ENCODE measurements at places on chromosomes 6 and 20.

DNA sequence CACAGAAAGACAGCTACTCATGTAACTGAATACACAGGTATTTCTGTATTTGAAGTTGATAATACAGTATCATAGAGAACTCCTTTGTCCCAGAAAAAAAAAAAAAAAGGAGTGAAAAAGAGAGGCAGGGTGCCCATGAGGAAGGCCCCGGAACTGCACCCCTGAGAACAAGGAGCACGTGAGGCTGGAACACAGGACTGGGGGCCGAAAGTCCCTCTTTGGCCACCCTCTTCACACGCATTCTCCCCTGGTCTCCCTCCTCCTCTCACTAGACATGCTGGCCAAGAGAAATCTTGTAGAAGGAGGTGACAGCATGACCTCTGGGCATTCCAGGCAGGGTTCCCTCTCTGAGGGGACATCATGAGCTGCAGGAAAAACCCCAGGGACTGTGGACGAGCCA, 62.7 kb upstream of the TRAF3IP2 start:
- DNase-seq: no peak

DNA sequence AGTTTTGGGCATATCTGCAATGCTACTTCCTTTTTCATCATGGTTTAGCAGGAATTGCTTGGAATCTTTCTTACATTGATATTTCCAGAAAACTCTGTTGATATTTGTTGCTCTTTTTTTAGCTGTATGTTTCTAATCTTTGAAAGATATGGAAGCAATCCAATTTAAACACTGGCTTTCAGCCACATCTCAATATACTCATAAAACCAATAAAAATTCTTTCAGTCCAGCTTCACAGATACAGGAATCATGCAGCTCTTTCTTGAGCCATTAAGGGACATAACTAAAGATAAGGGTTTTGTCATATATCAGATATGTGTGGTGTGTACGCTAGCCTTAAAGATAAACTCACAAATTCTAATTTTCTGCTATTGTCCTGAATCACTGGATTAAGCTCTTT, 47.4 kb downstream of the PKIB start:
- no peak for DNase-seq

DNA sequence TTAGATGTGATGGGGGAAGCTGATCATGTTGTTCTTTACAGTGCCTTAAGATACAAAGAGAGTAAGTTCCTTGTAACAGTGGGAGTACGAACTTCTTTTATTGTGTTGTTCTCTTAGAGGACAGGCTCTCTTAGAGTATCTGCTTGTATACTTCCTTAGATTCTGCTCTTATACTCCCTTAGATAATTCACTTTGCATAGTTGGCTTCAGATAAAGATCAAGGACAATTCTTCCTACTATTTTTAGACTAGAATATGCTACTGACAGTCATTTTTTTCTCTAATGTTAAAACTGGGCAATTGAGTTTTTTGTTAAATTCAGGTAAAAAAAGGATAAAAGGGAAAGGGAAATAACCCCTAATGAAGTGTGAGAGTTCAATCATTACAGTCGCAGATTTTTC, 138.7 kb downstream of the MYB start:
- no peak for DNase-seq

DNA sequence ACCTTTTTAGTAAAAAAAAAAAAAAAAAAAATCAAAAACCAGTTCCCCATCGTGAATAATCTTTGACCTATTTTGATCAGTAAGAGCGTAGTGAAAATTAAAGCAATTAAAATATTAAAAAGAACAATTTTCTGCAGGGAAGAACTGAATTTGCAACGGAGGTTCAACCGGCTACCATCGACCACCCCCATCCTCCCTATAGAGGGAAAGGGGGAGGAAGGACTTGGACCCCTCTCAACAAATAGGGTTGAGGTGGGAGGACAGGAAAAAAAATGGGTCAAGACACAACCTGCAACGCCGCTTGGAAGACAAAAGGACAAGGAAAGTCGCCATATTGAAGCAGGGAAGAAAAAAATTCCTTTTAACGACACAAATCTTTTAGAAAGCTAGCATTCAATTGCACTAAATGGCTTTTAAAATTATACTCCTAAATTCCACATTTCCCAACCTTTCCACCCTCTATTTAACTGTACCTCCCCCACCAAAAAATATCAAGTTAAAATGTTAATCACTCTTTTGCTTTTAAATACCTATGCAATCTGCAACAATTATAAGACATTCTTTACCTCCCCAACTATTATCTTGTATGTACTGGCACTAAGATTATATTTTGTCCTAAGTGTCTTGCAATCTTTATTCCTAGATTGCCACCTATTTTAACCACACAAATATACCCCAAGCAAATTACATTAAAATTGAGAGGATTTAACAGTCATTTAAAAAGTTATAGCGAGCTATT, 1.7 kb downstream of the PPP1R10 start:
- DNase-seq: peak; percentile 61

- DNase-seq: no peak
Measured at GRCh38 chr20:23240519-23240918, 110.1 kb upstream of the NXT1 start.

- DNase-seq: no peak
Measured at GRCh38 chr6:57102976-57103375, 13.0 kb downstream of the ZNF451 start.

- DNase-seq: no peak
Measured at GRCh38 chr6:150739711-150740349, 125.7 kb upstream of the MTHFD1L start.

- DNase-seq: peak; percentile 7
Measured at GRCh38 chr6:48765352-48765961, 654.5 kb upstream of the PTCHD4 start.

- DNase-seq: no peak
Measured at GRCh38 chr6:75235271-75235670, 8.3 kb downstream of the COX7A2 start.

DNA sequence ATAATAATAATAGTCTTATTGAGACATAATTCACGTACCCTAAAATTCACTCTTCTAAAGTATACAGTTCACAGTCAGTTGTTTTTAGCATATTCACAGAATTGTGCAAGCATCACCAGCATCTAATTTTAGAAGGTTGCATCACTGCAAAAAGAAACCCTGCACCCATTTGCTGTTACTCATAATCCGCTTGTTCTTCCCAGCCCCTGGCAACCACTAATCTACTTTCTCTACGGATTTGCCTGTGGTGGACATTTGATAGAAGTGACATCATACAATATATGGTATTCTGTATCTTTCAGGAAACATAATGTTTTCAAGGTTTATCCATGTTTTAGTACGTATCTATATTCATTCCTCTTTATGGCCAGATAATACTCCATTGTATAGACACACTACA, 41.5 kb upstream of the FAM184A start:
- peak; percentile 65 for DNase-seq

DNA sequence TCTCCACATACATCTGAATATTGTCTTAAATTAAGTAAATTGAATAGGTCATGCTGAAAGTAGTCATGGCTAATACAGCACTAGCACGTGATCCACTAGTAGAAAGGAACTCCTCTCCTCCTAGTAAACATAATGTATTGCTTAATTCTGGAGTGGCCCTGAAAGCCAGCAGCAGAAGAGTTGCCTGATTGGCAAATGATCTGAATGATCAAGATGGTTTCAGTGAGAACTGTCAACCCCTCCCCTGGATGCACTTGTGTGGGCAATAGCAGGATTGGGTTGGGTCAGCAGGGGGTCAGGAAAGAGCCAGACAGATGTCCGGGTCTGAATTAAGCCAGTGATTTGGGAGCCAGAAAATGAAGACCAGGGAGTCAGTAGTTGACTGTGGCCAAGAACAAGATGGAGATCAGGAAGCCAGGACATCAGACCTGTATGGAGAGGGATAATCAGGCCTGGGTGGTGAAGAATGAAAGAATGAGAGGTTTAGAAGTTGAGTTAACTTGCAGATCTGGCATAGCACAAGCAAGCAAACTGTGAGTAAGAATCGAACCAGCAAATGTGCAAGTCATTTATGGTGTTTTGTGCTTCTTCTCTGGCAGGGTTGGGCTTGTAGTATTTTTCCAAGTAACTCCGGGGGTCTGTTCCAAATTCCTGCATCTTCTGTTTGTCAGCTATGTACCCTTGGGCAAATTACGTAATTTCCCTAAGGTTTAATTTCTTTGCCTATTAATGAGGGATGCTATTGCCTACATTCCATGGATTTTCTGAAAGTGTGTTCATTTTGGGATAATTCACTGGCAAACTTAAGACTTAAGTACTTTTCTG, 304.9 kb downstream of the CD109 start:
- no peak for DNase-seq

GRCh38 chr6:111361648-111362047, 121.4 kb downstream of the REV3L start:
- DNase-seq: peak; percentile 19

DNA sequence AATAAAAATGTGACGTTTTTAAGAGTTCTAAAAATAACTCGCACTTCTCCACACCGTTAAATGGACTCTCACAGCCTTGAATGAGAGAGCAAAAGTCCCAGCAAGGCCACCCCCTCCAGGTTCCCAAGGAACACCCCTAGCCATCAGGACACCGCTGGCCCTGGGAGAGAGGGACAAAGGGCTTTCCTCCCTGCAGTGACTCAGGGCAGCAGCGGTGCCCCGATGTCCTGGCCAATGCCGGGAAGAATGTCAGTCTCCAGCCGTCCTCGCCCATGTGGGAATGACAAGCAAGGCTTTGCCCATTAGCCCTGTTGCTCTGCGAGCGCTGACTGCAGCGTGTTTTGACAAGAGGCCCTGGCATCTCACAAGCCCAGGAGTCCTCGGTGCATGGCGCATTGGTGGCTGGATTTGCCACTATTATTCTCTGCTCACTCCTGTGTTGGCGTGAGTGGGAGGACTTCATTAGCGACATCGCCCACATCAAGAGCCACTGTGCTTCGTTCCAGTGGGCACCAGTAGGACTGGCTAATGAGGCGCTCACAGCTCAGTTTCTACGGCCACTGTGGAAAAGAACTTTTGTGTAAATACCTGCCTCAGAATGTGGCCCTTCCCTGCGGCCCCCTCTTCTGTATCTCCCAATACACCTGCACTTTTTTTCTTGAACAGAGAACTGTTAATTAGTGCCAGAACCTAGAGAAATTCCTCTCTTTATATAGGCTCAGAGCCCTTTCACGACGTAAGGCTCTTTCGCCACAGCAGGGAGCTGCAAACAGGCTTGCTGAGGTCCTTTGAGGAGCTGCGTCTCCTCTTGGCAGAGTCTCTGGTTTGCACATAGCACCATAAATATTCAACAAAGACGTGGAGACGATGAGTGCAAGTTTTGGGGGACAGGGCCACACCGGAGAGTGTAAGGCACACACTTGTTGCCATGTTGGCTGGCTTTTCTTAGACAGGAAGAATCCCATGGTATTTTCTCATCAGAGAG, 336.6 kb downstream of the TAF4 start:
- no peak for DNase-seq

DNA sequence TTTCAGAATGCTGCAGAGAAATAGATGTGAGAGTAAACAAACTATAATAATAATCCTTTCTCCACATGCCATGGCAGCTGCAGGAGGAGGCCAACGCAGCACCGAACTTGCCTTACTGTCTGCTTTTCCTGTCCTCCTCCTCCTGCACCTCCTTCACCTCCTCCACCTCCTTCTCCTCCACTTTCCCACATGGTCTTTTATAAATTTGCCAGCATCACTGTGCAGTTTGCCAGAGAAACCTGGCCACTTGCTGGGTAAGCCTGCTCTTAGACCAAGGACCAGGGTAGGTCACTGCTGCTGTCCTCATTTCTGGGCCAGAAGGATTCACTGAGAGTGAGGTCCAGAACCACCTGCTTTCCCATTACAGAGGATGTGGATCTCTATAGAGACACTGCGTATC, 8.7 kb downstream of the SGK1 start:
- DNase-seq: no peak

DNA sequence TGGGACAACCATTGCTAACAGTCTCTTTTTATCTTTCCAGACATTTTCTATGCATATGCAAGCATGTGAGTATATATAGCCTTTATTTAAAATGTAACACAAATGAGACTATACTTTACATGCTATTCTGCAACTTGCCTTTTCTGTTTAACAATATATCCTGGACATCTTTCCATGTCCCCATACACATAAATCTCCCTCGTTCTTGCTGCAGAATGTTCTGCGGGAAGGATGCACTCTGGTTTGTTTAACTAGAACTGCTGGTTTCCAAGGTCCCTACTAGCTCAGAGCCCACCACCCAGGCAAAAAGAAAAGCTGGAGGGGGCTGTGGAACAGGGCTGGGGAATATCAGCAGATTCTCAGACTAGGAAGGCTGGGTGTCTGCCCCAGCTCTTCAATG, 35.2 kb upstream of the CCDC167 start:
- DNase-seq: no peak

DNA sequence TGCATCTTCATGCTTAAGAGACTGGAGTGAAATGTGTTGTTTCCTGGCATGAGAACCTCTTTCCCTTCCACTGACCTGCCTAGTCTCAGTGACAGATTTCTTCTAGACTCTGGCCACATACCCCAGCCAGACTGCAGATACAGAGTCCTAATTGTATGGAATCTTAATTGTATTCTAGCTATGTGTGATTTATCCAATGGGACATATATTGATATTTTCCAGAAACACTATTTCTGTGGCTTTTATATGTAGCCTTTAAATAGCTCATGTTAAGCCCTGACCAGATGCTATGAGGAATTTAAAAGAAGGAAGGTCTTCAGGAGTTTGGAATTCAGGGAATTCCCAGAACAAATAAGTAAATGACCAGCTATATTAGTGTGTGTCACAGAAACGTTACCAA, 99.0 kb downstream of the FIG4 start:
- no peak for DNase-seq

DNA sequence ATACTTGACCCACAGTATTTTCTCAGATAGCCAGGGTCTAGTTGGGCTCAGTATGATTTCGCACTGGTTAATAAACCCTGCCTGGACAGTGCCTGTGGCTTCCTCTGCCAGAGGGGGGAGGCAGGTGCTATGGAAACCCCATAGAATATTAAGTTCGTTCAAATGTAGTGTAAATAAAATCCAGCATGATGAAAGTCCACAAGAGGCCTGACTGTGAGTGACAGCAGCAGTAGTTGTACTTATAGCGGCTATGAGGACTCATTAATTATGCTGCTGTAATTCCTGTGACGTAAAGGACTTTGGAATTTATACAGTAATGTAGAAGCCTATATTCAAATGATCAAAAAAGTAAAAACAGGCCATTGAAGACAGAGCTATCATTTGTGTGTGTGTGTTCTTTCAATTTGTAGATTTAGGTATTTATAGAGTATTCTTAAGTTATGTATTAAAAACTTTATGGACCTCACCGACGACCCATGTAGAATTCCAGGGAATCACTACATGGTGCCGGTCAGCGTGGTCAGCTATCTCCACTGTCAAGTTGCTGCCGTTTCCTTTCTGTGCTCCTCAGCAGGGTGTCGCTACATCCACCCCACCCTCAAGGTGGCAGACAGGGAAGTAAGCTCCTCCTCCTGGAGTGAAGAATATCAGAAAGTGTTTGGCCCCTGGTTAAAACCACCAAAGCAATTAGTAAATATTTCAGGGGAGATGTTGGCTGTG, 10.0 kb downstream of the PYGB start:
- no peak for DNase-seq

All from inflammatory macrophage (primary cell).